Endodermal cell (in vitro differentiated cells): ENCODE measurements at places on chromosomes 5 and 9. TPM values are rescaled to one million over a fixed set of nuclear protein-coding genes. Genes with fewer than 3 reads are reported as not detected.
A peak's percentile ranks its signal among the peaks of the same experiment; 100 is the strongest.

The SLC34A3 gene
- 0.11 TPM in 1 of 2 replicates, not detected in the other for total RNA-seq

The PGM5 gene
- total RNA-seq: 0.33 TPM in 1 of 2 replicates, not detected in the other

The CDO1 gene
- total RNA-seq: 6.9 and 7.6 TPM in 2 replicates

The IFNA21 gene
- total RNA-seq: not detected in 3 replicates

The NINJ1 gene
- total RNA-seq: 26.5 to 32.0 TPM (median 31.6 TPM) in 3 replicates

The BHMT2 gene
- total RNA-seq: not detected in 3 replicates

- no peaks in the 10 kb centered on the region for H3K36me3 ChIP-seq
- peaks cover 4% of the 10 kb centered on the region for H3K4me1 ChIP-seq
- no peak overlapping the region for H3K4me3 ChIP-seq
- no peak overlapping the region for H3K27ac ChIP-seq
- no peak for DNase-seq
Observed at GRCh38 chr5:132376694-132377641, 7.5 kb downstream of the SLC22A5 start.

GRCh38 chr9:28317745-28318144, 744.5 kb upstream of the C9orf72 start:
- H3K4me3 ChIP-seq: no peak overlapping the region
- H3K27ac ChIP-seq: no peak overlapping the region
- no peaks in the 10 kb centered on the region for H3K36me3 ChIP-seq
- DNase-seq: no peak
- peaks cover 3% of the 10 kb centered on the region for H3K27me3 ChIP-seq
- no peaks in the 10 kb centered on the region for H3K4me1 ChIP-seq

GRCh38 chr9:86353655-86354010, 577 bp downstream of the TUT7 start:
- peaks cover 26% of the 10 kb centered on the region for H3K36me3 ChIP-seq
- H3K4me3 ChIP-seq: peak overlapping the region; percentile 97
- peaks cover 2% of the 10 kb centered on the region for H3K4me1 ChIP-seq
- H3K27ac ChIP-seq: peak overlapping the region; percentile 84

DNA sequence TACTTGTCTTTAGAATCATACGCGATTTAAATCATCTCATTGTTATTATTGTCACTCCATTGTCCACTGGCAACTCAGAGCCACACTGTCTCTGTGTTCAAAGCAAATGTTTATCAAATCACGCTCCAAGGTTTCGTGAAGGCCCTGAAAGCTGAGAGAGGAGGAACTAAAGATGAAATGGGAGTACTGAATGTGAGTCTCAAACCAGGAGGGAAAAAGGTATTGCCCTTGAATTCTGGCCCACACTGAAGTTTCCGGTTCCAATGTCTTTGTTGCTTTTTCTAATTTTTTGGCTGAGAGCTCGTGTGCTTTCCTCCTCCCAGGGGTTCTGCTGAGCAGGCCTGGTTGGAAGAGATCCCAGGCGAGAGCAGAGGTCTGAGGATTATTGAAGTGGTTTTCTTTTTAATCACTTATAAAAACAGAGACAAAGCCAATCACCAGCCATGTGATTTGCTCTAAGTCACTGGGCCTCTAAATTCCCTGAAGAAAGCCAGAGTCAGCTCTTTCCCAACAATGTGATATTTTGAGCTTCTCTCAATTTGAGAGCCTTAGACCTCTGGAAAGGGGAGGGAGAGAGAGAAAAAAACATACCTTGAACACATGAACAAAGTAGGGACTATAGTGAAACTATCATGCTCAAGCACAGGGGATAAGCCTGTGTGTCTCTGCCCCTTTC, 420.8 kb upstream of the GRAMD2B start:
- H3K4me1 ChIP-seq: peaks cover 15% of the 10 kb centered on the region
- no peaks in the 10 kb centered on the region for H3K36me3 ChIP-seq
- H3K27ac ChIP-seq: no peak overlapping the region
